ENCODE measurements at places on chromosomes 6 and 20.

DNA sequence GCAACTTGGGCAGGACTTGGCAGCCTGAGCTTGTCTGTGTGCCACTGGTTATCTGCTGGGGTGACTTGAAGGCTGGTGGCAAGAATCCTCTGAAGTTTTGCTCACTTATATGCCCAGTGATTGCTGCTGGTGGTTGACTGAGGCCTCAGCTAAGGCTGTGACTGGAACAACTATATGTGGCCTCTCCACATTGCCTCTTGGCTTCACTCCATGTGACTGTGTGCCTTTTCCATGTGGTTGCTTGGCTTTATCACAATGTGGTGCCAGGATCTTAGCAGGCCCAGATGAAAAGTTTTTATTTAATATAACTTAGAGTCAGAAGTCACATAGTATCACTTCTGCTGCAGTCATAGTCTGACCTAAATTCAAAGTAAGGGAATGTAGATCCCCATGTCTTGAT is 104.5 kb downstream of the ADAT2 start:
- no peak for DNase-seq

DNA sequence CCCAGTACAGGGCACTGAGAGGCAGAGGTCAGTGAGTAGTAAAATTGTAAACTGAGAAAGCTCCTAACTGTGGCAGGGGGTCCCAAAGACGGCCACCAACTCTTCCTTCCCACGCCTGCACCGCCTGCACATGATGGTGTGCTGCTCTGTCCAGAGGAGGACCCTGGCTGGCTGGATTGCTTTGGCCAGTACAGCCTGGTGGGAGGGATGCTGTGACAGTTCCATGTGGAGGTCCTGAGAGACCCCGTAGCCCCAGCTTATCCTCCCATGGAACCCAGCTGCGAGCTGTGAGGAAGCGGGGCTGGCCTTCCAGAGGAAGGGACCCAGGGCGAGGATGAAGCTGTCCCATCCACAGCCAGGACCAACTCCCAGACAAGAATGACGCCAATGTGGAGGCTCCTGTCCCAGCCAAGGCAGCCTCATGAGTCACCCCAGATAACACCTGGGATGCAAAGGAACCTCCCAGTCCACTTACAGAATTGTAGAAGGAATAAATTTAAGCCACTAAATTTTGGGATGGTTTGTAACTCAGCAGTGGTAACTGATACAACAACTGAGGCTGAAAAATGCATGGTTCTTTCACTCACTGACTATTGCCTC is 2.0 kb upstream of the ACSS1 start:
- no peak for DNase-seq

DNA sequence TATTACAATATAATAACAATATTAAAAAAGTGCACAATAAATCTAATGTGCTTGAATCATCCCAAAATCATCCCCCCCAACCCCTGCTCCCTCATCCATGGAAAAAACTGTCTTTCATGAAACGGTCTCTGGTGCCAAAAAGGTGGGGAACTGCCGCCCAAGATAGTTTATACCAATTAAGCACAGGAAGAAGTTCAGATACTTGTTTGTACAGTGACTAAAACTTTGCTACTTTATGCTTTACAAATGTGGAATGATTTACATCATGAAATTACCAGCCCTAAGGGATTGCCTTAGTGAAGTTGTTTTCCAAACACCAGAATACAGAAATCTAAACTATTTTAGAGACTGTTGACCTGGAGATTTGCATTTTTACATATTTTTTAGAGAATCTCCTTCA is 175.6 kb downstream of the TRIM27 start:
- DNase-seq, result no peak

DNA sequence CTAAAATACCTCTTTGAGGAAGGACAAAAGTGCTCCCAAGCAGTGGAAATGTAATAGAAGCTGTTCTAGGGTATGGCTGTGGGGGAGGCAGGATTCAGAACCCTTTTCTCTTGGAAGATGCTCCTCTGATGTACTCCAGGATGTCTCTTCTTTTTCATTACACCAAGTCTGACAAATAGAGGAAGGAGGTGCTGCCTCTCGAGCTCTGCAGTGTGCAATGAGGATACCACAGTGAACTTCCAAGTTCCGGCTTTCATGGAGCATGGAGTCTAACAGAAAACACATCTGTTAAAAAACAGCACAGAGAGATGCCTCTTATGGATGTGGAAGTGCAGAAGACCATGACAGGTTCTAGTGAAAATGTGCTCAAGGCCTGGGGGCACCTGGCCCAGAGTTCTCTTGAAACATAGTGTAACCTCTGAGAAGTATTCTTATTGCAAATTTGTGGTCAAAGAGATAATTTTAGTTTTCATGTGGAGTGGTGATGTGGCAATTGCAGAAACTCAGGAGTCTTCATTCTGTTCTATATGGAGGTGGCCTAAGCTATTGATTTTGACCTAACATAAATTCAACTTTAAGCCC is 362.0 kb upstream of the CITED2 start:
- no peak for DNase-seq

DNA sequence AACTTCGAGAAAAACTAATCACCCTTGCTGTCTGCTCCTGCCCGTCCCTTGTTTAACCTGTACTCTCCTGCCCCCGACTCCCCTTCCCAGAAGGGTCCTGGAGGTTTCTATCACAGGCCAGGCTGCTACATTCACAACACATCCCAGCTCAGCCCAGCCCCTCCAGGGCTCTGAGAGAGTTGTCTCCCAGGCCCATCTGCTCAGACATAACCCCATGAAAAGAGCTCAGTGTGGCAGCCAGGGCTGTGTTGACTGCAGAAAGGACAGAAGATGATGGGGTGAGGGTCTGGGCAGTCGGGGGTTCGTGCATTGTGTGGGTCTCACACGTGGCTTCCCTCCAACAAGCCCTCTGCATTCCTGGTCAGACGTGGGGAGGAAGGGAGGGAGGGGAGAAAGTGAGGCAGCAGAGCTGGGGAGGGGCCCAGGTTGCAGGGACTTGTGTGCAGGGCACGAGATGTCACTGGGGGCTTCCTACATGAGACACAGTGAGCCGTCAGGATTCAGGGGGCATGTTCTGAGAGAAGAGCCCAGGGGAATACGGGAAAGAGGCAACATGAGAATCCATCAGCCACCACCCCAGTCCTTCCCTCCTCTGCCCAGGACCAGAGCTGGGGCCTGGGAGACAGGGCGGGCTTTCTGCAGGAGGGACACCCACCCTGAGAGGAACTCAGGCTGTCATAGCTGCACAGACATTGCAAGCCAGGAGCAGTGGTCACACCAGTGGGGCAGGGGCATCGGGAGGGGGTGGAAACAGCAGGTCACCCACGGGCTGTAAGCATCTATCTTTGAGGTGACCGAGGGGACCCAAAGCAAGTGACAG is 372.9 kb downstream of the PREX1 start:
- no peak for DNase-seq

DNA sequence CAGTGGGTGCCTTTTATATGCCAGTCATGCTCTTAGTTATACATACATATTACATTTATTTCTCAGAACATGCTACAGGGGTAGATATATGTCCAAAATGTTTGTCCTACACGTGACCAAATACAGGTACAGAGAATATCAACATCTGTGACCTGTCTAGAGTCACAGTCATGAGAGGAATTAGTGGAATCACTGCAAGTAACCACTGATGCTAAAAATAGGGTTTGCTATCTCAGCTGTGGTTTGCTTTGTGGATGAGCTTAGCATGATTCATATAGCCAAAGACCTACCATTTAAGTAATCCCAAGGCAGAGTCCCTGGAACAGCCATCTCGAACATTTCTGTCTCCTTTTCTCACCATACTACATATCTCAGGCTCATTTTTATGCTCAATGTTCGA is 32.3 kb downstream of the GSTA3 start:
- no peak for DNase-seq

GRCh38 chr6:166587631-166588413 is 1.3 kb upstream of the RAMACL start:
- no peak for DNase-seq

DNA sequence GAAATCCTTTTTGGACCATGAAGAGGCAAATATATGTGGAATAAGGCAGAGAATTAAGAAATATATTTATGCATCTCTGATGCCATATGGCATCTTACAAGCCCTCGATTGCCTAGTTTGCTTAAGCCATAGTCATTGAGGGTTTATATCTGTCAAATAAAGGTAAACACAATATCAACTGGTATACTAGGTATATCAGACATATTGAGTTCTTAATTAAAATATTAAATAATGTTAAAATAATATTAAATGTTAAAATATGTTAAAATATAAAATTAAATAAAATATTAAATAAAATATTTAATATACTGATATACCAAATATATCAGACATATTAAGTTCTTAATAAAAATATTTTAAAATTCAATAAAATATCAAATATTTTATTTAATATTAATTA is 567.4 kb upstream of the PTCHD4 start:
- DNase-seq, result no peak

DNA sequence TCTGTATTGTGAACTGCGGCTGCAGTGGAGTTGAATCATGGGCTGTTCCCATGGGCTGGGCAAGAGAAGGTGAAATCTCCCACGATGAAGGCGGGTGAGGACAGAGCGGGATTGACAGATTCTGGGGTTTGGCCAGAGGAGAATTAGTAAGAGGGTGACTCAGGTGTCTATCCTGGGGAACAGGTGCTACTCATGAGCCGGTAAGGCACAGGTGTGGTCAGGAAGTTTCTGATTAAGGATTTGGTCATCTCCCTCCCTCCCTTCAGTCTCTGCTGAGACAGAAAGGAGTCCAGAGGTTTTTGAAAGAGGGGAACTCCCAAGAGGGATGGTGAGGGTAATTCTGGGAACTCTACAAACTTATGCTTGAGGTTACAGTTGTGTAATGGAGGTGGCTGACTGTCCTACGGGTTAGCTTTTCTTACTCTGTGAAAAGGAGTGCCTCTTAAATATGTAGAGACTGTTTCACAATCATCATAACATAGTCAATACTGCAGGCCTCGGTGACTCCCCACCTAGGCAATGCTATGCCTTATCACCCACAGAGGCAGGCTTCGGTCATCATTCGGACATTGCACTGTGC is 31.5 kb downstream of the SERPINB1 start:
- no peak for DNase-seq

DNA sequence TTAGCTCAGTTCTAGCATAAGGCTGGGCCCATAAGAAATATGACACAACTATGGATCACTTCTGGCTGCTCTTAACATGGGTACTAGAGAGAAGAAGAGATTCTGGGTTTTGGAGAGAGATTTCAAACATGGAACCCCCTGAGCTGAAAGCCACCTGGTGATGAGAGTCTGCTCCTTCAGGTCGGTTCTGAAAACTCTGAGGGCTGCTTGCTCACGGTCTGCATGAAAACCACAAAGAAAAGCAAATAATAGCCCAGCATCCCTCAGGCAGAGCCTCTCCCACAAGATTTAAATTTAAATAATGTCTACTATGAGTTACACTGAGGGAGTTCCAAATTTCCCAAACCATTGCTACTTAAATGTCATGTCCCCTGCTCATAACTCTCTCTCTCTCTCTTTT is 301.5 kb downstream of the BMP7 start:
- DNase-seq, result no peak

GRCh38 chr6:69593706-69594105 is 203.1 kb downstream of the LMBRD1 start:
- DNase-seq, result no peak

DNA sequence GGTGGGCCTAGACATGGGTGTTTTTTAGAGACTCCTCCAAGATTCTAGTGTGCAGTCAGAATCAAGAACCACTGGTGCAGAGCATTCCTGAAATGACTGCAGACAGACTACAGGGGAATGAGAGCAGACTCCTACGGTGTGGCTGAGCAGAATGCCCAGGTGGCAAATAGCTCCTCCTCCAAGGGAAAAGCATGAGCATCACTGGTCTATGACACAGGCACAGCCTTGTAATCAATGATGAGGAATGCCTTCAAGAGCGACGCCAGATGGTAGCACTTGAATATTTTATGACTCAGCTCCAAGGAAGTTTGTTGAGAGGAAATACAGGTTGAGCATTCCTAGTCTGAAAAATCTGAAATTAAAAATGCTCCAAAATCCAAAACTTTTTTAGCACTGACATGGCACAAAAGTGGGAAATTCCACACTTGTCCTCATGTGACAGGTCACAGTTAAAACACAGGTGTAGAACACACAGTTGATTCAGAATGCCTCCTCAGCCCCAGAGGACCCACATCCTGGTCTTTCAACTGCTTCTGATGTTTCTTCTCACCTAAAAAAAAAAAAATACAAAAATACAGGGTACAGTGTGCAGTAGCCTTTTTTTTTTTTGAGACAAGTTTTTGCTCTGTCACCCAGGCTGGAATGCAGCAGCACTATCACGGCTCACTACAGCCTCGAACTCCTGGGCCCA is 10.6 kb upstream of the FAM8A1 start:
- peak; percentile 23 for DNase-seq

DNA sequence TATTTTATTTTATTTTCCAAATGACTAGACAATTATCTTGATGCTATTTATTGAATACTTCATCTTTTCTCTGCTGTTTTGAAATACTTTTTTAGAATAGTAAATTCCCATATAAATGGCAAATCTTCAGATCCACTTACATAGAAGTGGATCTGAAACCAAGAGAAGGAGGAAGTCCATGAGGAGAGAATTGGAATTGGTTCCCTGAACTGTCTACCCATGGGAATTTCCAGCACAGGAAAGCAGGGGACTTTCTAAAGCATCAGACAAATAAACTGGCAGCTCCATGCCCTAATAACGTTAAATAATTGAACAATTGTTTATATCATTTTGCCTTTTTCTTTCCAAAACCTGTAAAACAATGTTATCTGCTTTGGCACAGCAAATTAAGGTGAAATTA is 47.1 kb upstream of the PNRC1 start:
- no peak for DNase-seq

DNA sequence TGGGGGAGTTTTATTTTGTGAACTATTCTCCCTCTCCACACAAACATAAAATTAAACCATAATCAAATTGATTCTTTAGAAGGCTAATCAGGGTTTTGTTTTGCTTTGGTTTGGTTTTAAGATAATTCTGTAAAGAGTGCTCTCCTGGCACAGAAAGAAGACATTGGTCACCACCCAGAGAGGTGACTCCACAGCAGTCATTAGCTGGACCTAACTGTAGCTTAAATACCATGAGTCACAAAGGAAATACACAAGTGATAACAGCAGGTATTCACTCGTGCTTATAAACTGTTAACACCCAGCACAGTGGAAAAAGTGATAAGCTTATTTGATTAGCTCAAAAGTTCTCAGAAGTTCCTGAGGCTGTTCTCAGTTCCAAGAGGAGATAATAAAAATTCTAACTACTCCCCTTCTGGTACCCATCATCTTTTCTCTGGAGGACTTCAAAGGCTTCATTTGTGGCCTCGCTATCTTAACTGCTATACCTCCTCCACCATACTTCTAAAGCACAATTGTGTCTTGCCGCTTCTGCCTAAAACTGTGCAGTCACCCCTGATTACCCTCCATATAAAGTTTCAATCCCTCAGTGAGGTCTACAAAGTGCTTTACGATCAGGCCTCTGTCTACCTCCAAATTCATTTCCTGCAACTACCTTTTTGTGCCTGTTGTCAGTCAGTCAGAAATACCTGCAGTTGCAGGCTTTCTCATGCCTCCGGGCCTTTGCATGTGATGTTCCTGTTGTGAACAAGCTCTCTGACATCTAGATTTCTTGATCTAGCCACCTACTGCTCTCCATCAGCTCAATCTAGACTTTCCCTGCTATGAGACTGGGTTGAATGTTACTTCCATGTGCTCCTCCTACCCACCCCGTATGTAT is 201.1 kb downstream of the SAMD5 start:
- no peak for DNase-seq

- DNase-seq, result no peak
Measured at GRCh38 chr6:16511040-16511660, 250.1 kb downstream of the ATXN1 start.

GRCh38 chr20:5046656-5047339 is 45.5 kb upstream of the SLC23A2 start:
- no peak for DNase-seq

GRCh38 chr20:58073945-58074856 is 154.3 kb downstream of the ANKRD60 start:
- no peak for DNase-seq

GRCh38 chr6:163861627-163862026 is 447.1 kb downstream of the QKI start:
- no peak for DNase-seq

All from activated CD4-positive, alpha-beta T cell treated with anti-CD3 and anti-CD28 coated beads, Interleukin-2, amount 50 U/mL, for 48 hours (primary cell).